Activated CD4-positive, alpha-beta T cell treated with anti-CD3 and anti-CD28 coated beads, Interleukin-2, amount 50 U/mL, for 1 hour (primary cell): ENCODE measurements at places on chromosomes 4 and X.

DNA sequence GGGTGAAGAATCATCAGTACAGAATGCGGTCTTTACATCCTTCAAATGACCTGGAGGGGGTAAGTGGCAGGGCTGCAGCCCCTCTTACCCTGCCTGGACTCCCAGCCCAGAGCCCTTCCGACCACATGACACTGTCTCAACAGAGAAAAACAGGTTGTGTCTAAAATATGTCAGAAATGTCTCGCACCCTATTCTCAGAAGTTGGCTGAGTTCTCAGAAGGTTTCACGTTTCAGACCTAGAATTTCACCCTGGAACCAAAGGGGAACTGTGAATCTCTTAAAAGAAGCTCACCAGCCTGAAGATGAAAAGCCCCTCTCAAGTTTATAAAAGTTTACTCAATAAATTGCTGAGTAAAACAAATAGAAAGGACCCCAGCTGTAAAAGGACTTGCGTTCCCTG lies 7.0 kb upstream of the CRMP1 start:
- no peak for DNase-seq

- no peak for DNase-seq
Observed at GRCh38 chr4:88009871-88010270, 2.4 kb downstream of the PKD2 start.

DNA sequence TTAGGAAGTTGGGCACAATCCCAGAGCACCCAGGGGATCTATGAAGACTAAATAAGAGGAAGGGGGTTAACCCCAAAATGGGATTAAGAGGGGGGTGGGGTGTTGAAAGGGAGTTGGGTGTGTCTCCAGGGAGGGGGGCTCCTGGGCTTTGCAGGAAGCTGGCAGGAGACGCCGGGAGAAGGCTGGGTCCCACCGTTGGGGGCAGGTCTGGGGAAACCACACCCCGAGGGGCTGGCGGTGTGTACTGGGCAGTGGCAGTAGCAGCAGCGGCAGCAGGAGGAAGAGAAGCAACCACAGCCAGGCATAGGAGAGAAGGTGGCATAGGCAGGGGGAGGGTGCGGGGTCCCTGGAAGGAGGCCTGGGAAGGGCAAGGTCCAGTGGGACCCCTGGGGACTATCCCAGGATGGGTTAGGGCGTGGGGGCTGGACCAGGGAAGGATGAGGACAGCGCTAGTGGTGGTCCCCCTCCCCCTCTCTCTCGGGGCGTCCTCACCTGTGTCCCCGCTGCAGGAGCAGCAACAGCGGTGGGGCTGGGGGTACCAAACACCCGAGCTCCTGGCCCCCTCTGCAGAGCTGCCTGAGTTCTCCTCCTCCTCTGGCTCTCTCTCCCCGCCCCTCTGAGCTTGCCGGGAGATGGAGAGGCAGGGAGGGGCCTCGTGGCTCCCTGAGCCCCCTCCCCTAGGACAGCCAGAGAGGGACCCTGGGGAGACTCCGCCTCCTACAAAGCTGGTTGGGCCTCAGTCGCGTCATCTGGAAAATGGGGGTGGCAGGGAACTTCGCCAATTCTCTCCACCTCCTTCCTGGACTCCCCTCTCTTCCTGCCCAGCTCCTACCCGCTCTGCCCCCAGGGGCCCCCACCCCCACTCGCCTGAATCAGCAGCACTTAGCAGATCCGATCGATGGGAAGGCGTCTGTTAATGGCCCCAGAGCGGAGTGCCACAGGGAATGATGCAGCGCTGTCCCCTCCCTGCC lies at the start of gene KCND1:
TSS of gene KCND1 (minus strand) at position 596 of the 971 bp plus-strand sequence. CDS start 1,573 bp downstream, outside the sequence.
- DNase-seq = no peak

DNA sequence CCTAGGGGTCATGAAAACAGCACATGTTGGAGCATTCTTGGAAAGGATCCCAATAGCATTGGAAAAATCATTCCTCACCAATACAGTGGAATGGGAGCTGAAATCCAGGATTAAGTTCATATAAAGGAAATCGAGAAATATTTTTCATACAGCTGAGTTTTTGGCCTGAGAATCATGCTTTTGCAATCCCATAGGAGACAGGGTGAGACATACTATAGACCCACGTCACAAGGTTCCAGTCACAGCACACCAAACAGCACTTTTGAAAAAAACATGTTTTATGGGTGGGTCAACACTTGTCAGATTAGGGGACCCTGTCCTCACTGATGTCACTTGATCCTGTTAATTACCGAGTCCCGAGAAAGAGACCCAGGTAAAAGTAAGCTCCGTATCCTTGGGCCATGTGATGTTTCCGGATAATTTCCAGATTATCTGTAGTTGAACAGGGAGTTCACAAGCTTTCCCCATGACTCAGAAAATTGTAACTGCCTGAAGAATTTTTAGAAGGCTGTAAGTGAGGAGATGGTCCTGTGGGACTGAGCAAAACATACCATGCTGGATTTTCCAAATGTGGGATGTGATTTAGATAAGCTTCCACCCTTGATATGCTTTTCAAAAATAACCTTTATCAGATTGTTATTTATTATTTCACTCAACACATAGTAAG lies 80.9 kb upstream of the TLR3 start:
- DNase-seq = no peak

GRCh38 chrX:33970028-33970967 lies 161.8 kb downstream of the FAM47A start:
- DNase-seq = no peak

DNA sequence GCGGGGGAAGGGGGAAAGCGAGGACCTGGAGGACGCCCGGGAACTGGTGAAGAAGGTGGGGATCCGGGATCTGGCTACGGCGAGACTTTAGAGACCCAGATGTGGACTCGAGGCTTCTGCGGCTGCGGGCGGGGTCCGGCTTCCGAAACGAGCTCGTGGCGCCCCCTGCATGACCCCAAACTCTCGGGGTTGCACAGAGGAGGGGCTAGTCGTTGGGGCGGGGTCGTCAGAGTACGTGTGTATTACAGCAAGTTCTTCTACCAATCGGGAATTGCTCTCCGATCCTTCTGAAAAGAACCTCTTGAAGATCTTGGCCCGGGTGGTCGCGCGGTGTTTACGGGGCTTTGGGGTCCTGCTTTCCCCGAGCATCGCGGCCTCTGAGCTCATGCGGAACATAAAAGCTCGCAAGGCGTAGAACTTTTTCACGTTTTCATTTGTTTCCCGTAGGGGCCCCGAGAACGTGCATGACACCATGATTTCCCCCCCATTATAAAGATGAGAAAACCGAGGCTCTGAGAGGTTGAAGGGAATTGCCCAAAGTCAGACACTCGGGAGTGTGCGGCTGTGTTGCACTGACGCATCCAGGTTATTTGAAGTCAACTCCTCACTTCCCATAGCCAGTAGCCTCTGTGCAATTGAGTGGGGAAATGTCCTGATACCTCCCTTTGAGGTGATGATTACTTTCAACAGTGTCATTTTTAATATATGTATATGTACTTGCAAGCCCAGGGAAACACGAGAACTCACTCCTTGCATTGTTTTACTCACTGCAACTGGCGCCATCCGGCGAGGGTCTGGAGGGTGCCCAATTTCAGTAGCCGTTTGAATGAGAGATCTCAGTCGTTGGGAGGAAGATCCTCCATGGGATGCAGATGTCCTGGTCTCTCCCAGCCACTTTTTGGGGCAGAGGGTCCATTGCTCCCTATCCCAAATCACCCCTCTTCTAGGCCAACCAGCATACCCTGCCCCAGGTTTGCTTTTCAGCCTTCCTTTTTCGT lies at the start of gene BEND4:
TSS of gene BEND4 (minus strand) at position 149 of the 998 bp plus-strand sequence. CDS start 512 bp downstream, outside the sequence.
- no peak for DNase-seq

DNA sequence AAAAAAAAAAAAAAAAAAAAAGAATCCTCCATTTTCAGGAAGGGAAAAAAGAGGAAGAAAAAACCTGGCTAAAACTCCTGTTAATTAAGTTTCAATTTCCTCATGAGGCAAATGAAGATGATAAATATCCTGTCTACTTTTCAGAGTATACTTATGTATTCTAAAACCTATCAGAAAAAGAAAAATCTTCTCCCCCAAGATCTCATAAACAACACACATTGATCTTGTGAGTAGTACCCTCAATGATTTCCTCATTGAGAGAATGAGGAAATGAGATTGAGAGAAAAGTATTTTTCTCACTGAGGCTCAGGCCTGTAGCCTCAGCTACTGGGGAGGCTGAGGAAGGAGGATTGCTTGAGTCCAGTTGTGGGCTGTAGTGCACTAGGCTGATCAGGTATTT lies 146.7 kb downstream of the TET2 start:
- no peak for DNase-seq
